ENCODE measurements at places on chromosomes 12 and 14.

DNA sequence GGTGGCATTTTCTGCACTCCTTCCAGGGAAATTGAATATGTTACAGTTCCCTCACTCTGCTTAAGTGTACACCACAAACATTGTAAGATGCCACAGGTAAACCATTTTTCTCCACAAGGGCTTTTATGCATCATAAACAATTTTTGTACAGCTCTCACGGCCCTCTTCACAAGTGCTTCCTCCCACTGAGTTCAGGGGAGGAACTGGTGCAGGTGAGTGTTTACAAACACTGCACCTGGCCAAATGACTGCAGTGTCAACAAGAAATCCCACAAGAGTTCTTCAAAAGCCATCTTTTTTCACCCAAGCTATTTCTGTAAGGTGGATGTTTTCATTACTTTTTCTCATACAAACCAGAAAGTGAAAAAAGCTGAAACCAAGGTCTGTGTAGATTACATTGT, 973.2 kb downstream of the AACS start:
- DNase-seq: no peak

- no peak for DNase-seq
These were observed 7.9 kb downstream of the FOXN3 start for GRCh38 chr14:89408907-89409700.

DNA sequence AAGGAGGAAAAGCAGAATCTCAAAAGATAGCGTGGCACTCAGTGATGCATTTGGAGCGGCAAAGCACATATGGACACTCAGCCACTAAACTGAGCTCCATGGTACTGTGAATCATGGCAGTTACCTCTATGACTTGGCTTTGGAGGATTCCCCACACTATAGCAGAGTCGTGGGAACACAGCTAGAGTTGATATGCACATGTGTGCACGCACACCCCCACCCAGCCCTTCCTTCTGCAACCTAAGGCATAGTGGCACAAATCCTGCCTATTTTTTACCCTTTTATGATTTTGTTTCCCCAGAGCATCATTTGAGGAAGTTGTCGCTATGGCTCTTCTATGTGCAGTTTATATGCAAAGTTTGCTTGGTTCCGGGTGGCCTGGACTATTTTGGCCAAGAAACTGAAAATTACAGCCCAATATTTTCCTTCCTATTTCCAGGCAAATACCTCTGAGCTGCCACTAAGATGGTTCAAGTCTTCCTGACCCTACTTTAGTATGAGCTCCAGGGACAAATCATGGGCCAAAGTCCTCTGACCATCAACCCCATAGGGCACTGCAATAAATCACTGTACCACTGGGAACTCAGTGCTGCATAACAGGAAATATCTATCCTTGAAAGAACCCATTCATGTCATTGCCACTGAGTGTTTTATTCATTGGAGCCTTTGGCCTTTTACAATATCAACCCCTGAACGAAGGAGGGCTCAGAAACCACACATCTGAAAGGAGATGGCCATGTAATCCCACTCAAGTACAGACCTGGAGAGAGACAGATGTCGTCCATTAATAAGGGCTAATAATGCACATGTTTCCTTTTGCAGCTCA, 177.5 kb downstream of the EGLN3 start:
- DNase-seq: no peak

GRCh38 chr14:101196051-101196712, 292.7 kb upstream of the RTL1 start:
- no peak for DNase-seq

DNA sequence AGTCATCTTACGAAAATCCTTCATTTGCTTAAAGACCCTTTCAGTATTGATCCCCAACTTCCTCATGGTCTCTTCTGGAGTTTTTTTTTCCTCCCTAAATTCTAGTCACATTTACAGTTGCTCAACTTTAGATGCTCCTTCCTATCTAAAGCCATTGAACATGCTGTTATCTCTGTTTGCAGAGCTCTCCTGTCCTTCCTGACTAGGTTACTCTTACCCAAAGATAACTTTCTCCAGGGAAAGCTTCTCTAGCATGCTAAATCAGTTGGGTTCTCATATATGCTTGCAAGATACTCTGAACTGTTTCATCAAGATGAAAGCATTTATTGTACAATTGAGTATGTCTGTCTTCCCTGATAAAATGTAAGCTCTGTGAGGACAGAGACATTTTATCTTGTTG, 1.8 kb upstream of the RAB21 start:
- DNase-seq: no peak

DNA sequence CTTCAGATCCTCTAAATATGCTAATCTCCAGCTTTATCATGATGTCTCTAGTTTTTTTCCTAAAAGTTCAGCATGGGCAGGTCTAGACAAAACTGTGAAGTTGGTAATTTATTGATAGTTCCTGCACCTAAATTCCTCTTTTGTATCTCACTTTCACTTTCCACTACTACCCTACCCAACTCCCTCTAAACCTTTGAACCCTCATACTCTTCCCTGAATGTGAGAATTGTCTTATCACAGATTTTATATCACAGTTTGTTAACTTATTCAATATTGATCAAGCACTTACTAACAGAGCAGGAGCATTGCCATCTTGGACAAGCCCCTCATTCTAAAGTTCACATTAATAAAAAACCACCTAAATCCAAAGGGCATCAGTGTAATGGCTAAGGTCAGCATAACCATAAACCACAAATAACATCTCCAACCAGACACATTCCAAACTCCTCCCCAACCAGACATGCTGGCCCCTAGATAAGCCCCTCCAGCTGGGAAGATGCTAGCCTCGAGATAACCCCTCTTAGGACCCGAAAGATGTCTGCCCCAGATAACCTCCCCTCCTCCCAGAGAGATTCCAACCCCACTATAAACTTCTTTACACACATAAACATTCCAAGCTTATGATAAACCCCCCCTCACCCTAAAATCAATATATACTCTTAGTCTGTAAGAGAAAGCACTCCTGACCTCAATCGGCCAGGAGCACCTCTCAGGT, 78.7 kb downstream of the FSCB start:
- no peak for DNase-seq

DNA sequence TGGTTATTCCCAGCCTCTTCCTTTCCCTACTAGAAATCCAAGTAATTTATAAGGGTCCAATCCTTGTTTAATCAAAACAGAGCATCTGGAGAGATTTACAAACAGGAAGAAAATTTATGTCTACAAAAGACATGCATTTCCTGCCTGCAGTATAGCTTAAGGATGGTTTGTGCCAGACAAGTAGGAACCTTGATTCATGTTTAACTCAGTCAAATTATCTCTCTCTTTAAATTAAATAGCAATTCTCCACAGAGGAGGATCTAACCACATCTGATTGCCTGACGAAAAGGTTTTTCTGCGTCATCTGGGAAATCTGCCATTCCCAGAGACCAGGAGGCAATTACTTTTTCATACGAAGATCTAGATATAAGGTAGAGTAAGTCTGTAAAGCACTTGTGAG, 105.2 kb downstream of the ZFC3H1 start:
- DNase-seq: no peak

- no peak for DNase-seq
These were observed 24.5 kb downstream of the ASB2 start for GRCh38 chr14:93951635-93952540.

DNA sequence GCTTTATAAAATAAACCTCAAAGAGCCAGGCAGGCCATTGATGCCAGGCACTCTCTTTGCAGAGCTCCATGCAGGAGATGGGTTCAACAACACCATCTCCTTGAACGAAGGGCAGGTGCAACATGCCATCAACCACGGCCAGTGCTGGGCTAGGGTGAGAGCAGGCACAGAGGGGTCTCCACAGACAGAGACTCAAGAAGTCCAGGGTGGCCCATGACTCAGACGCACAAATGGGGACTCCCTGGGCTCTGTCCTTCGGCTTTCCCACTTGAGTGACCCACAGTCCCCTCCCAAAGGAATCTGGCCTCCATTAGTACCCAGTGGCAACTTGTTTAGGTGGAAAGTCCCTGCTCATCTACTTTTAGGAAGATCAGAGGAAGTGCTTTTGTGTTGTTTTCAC, 124.4 kb upstream of the PZP start:
- no peak for DNase-seq

DNA sequence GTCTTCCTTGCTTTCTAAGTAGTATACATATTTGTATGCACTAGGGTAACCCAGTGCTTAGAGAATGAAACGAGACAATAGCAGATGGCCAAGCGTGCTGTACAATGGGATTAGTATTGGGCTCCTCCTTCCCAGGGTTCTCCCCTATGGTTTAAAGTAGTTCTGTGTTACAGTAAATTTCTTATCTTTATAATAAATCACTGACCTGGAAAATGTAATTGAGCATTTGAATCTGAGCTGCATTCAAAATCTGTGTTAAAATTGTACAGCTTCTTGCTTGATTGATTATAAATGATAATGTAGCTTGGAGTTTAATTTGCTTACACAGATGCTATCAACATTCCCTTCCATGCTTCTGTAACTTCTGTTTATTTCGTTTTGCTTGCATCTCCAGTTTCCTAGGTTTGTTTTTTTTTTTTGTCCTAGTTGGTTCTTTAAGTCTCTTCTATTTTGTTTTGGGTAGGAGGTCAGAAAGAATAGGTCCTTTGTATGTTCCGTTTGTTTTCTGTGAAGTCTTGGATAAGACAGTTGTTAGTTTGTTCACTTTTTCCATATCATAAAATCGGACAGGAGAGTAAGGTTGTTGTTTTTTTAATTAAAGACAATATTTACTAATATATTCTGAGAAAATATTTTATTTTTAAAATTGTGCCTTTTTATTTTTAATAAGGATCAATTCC, 171.2 kb downstream of the ERC1 start:
- DNase-seq: no peak
